ENCODE measurements at places on chromosomes 3 and 15. TPM values are rescaled to one million over a fixed set of nuclear protein-coding genes. Genes with fewer than 3 reads are reported as not detected.

The TIMP4 gene
- polyA plus RNA-seq: 2.2 TPM

The CDHR4 gene
- polyA plus RNA-seq: not detected

GRCh38 chr3:114128231-114128630 lies 50.6 kb downstream of the DRD3 start:
- no peak for DNase-seq

GRCh38 chr3:162760789-162761188 lies 1264.2 kb downstream of the OTOL1 start:
- DNase-seq: no peak

DNA sequence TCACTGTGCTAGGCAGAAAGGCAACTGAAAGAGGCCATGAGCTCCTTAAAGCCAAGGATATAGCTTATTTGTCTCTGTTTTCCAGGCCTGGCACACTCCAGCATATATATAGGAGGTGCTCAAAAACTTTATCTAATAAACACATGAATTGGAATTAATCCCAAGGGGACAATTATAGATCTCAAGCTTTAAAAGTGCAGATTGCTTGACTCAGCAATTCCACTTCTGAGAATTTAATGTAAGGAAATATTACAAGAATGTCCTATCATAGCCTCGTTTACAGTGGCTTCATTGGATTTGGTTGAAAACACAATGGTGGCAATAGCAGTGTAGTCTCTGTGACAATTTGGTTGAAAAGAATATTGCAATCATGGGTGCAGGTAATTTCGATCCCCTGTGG lies 267.3 kb downstream of the SHQ1 start:
- no peak for DNase-seq

The KNL1 gene
- polyA plus RNA-seq: 15.9 TPM

DNA sequence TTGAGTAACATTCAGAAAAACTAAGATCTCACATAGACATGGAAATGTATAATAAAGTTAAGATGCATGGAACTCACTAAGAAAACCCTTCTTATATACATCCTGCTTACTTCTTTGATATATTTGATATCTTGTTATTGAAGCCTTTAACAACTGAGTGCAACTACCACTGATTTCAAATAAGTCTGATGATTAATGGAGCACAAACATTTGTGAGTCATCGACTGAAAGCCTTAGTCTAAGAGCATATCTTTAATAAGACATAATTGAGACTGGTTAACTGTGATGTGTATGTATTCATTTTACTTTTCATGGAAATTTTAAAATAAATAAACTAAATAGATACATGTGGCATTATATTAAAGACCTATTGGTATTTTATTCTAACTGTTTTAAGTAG lies 740.5 kb downstream of the EPHA3 start:
- DNase-seq: no peak

DNA sequence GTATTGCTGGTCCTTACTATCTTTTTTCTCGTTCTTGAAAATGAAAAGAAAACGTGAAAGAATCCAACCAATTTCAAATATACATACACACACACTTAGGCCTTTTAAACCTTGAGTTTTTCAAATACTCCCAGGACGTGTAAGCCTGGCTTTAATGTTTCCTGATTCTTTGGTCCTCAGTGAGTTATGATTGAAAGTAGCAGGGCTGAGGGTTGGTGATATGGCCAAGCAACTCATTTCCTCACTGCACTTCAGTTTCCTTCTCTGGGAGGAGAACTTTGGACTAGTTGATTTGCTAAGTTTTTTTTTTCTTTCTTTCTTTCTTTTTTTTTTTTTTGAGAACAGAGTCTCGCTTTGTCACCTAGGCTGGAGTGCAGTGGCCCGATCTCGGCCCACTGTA lies 34.6 kb downstream of the CHD2 start:
- no peak for DNase-seq

DNA sequence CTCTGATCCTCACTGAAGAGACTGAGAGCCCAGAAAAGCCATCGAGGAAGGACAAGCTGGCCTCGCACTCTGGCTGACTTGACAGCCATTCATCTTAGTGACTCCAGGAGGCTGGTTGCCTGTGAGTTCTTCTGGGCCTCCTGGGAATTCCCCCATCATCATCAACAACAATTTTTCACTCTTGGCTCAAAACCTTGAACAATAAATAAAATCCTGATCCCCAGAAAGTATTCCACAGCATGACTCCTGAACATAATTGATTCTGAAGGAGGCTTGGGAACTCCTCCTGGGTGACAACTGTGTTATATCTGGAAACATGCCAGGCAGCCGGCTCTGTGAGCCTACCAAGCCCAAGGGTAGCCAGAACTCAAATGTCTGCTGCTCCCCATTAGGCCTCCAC lies 188.6 kb downstream of the SHQ1 start:
- DNase-seq: no peak

The LRRIQ4 gene
- not detected for polyA plus RNA-seq

DNA sequence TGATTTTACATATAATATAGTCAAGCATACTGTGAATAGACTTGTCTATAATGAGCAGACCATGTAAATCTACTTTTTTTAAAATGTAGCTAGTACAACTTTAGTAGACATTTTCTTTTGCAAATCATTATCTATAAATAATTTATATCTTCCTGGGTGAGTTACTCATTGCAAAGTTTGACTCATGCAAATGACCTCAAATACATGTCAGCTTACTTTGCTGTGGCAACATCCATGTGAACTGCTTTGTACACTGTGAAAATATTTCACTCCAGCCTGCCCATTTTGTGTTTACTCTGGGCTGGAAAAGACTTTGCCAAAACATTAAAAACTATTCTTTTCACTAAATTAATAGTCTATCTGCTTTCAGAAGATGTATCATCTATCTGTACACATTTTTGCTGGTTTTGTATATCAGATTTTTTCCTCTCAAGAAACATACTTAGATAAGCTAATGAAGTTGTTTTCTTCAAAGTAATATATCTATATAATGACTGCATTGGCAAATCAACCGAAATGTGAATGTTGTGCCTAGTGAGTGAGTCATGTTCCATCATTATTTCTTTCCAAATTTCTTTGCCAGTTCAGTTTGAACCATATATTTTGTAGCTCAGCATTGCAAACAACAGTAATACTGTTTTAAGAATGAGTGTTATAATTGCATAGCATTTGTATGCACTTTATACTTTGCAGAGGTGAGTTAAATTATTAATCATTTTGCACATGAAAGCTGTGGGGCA lies 26.5 kb downstream of the IGSF10 start:
- DNase-seq: no peak

The CHRD gene
- polyA plus RNA-seq: 21.2 TPM

The ALPK3 gene
- 44.0 TPM for polyA plus RNA-seq

The ZNF710 gene
- polyA plus RNA-seq: 15.2 TPM

GRCh38 chr15:78075490-78076230 lies 1.9 kb downstream of the TBC1D2B start:
- DNase-seq: peak; percentile 90

The TRH gene
- polyA plus RNA-seq: 0.50 TPM

The BUB1B gene
- polyA plus RNA-seq: 10.5 TPM

- no peak for DNase-seq
Observed at GRCh38 chr3:107911337-107912000, 179.4 kb downstream of the CD47 start.

The MAPK6 gene
- 23.6 TPM for polyA plus RNA-seq

DNA sequence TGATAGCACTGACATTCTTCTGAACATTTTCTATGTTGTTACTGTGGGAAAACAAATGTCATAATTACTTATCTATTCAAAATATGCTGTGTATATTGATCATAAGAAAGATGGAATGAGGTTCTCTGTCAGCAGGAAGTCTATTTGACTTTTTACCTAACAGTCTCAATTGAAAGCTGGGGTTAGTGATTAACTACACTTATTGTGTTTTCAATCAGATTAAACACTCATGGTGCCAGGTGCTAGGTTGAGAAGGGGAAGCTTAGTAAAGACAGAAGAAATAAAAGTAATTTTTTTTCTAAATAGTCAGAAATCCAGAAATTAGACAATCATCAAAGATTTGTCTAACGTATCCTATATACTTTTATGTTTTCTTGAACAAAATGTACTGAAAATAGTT lies 281.0 kb upstream of the NR2E3 start:
- DNase-seq: no peak

GRCh38 chr15:70578196-70578595 lies 185.2 kb downstream of the UACA start:
- DNase-seq: no peak

The HRG gene
- polyA plus RNA-seq: 0.04 TPM

DNA sequence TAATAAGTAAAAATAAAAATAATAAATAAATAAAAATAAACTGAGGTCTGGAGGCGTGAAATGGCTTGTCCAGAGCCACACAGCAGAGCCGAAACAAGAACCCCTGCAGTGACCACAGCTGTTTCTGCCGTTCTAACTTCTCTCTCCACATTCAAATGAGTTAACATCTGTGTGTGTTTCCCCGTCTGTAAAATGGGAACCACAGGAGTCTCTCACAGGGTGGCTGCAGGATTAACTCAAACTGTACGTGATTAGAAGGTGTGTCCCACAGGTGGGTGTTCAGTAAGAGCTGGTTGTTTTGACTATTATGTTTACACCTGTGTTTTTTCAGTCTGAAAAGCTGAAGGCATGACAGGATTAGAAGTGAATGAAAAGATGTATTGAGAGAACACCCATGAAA lies 27.0 kb upstream of the MUC4 start:
- no peak for DNase-seq

GRCh38 chr3:183533412-183534132 lies 21.9 kb downstream of the KLHL6 start:
- DNase-seq: no peak

DNA sequence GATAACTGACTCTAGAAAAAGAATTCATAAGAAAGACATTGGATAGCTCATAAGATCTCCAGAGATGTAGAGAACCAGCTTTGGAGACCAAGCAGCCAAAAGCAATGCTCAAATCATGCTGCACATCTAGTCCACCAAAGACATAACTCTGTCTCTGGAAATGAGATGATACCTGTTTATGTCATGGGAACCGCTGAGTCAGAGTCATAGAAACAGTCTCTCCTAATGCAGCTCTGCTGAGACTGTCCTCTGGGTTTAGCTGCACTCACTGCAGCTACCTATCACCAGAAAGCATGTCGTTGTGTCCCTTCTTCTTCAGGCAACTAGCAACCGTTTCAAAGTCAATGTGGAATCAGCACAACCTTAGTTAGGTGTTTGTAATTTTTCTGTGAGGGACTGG lies 218.5 kb upstream of the ROBO1 start:
- DNase-seq: no peak

The DLL4 gene
- 19.0 TPM for polyA plus RNA-seq

DNA sequence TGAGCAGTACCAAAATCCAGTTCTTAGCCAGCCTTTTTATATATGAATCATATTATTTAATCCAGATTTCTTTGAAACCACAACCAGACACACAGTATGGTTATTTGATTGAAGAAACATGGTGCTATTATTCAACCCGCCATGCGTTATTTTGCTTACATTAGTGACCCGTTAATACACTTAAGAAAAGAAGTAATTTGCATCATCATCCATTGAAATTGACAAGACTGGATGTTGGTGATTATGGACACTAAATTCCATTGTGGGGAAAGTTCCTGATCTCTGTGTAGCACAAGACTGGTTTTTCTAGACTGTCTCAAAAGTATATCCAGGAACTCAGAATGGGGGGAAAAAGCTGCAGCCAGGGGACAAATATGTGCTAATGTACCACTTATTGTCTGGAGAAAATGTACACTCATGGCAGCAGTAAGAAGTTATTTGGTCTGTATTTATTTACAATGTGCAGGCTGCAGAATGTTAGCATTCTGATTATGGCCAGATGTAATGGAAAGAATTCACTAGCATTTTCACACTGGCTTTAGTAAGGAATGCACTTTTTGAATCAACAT lies 80.3 kb downstream of the FILIP1L start:
- DNase-seq: no peak

GRCh38 chr3:190384309-190384756 lies 3.6 kb upstream of the CLDN16 start:
- DNase-seq: no peak

The HAPLN3 gene
- 15.6 TPM for polyA plus RNA-seq

The NANOGP8 gene
- polyA plus RNA-seq: 0.19 TPM

DNA sequence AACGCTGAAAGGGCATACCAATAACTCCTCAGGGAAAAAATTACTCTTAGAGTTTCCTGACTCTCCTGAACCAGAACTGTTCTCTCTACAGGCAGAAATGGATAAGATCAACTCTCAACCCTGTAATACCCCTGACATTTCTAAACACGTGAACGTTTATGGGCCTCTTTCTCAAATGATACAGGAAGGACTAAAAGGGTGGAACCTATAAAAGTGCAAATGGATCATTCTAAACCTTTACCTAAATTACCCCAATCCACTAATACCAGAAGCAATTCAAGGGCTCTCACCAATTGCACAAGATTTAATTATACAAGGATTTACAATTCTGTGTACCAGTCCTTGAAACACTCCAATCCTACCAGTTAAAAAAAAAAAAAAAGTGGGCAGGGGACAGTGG lies 98.0 kb upstream of the FAM174B start:
- DNase-seq: no peak

GRCh38 chr15:48993380-48993779 lies 29.7 kb upstream of the SHC4 start:
- DNase-seq: no peak

The FBXW12 gene
- polyA plus RNA-seq: 0.20 TPM

- no peak for DNase-seq
Observed at GRCh38 chr15:31390029-31390428, 63.4 kb downstream of the KLF13 start.

DNA sequence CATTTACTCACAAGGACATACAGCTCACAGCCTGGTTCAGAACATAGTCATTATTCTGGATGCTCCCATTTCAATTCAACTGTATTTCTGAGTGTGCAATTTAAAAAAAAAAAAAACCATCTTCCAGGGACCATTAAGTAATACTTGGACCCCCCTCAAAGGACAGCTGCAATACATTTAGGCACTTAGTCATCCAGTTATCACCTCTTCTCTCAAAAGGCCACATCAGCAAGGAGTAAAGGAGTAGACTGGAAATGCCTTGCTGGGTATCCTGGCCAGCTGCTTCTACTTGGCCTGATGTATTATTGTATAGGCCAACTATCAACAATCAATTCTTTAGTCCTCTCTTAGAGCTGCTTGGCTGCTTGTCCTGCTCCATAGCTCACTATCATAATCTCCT lies 211.4 kb upstream of the SETMAR start:
- peak; percentile 22 for DNase-seq

The CYP8B1 gene
- 0.08 TPM for polyA plus RNA-seq

DNA sequence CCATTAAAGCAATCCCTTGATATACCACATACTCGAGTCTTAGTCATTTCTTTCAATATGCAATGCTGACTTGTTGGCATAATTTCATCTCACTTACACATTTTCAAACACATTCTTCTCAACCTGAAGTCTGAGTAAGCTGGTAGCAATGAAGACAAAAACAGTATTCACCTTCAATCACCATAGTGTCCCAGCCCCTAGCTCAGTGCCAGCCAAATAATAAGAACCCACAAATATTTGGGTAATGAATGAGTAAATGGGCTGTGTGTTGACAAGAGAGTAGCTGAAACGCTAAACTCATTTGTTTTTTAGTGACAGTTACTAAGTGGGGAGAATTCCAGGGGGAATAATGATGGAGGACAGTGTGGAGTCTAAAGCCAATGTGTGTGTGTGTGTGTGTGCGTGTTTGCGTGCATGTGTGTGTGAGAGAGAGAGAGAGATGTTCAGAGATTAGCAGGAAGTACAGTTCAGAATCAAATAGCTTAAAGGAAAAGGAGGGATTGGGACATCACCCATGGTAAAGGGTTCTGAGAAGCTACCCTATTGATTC lies 165.7 kb downstream of the GAP43 start:
- peak; percentile 97 for DNase-seq

- DNase-seq: no peak
Observed at GRCh38 chr15:64897345-64897985, 14.2 kb upstream of the ANKDD1A start.

The ZNF35 gene
- polyA plus RNA-seq: 5.9 TPM

All from muscle of back (tissue), 13 donors.